ENCODE measurements at places on chromosomes 4 and X. TPM values are rescaled to one million over a fixed set of nuclear protein-coding genes. Genes with fewer than 3 reads are reported as not detected.

Gene ATP8A1
- total RNA-seq, result 13.2 TPM

DNA sequence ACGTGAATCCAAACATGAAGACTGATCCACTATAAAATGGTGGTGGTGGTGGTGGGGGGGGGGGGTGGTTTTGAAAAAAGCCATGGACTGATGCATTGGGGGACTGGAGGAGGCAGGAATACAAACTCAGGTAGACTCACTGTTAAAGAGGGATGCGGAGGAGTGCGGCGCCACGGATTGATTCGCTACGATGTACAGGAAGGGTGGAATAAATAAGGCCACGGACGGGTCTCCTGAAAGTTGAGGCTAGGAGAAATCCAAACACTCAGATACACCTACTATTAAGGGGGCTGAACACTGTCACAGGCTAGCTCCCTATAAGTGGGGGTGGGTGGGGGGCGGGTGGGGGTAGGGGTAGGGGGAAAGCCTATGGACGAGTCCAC lies 591 bp downstream of the ELK1 start:
- no peak for DNase-seq

DNA sequence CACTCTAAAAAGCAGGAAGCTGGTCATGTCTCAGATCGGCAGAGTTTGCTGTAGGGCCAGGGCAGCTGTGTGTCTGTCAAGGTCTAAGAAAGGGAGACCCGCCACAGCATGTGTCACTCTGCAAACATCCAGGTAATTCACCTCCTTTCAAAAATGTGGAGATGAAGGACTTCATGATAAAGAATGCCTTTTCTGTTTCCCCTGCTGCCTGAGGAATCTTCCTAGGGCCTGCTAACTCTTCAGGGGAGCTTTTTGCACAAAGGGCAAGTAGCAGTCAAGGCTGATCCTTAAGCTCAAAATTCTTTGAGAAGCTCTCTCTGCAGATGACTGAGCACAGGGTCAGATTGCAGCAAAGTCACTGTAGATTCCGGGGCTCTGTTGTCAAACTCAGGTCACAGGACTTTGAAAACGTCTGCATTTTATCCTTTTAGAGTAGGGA lies 21.1 kb downstream of the RASL11B start:
- no peak for DNase-seq

GRCh38 chr4:131091896-131092295 lies 1995.9 kb downstream of the C4orf33 start:
- no peak for DNase-seq

DNA sequence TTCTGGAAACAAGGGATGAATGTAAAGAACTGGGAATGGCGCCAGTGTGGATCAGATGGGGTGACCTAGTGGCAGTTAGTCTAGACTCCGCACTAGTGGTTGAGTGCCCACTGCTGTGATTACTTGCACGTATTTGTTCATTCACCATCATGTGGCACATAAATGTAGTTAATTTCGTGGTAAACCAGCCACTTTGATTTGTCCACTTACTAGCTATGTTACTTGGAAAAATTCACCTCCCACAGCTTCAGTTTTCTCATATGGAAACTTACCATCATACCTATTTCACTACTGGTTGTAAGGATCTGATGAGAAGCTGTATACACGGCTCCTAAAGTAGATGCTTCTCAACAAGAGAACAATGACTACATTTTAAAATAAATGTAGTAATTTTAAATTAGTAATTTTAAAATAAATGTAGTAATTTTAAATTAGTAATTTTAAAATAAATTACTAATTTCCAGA lies 394 bp upstream of the DYNLT3 start:
- no peak for DNase-seq

Gene MAGEA12
- not detected for total RNA-seq

DNA sequence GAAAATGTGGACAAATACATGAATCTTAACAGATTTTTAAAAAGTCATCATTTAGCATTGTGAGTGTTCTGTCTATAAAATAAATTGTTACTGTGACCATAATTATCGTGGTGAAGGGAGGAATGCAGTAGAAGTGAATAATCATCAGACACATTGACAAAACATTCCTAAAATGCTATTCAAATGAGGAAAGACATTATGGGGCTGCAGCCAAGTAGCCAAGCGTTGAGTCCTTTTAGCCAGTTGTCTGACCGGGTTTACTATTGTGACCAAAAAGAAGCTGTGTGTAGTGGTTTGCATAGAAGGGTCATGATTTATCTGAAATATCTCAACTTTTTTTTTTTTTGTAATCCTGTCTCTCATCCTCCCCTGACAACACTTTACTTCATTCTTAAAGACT lies 19.5 kb downstream of the WWC2 start:
- no peak for DNase-seq

GRCh38 chrX:111811831-111812230 lies 64.2 kb upstream of the TRPC5OS start:
- no peak for DNase-seq

Data from aorta (tissue), 5 donors.